ENCODE measurements at places on chromosomes 4 and X.

- DNase-seq: no peak
These were observed 481.8 kb downstream of the FGF13 start for GRCh38 chrX:138229718-138230117.

DNA sequence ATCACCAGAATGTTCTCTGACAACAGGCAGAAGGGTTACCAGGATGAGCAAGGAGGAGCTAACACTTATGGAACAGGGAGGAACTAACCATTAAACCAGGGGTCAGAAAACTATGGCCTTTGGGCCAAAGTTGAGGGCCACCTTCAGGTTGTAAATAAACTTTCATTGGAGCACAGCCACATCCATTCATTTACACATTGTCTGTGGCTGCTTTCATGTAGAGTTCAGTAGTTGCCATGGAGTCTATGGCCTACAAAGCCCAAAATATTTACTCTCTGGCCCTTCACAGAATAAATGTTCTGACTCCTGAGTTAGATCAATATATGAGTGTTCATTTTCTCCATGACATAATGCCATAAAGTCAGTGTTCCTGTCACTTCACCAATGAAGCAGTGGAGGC is 13.2 kb upstream of the HCCS start:
- no peak for DNase-seq

DNA sequence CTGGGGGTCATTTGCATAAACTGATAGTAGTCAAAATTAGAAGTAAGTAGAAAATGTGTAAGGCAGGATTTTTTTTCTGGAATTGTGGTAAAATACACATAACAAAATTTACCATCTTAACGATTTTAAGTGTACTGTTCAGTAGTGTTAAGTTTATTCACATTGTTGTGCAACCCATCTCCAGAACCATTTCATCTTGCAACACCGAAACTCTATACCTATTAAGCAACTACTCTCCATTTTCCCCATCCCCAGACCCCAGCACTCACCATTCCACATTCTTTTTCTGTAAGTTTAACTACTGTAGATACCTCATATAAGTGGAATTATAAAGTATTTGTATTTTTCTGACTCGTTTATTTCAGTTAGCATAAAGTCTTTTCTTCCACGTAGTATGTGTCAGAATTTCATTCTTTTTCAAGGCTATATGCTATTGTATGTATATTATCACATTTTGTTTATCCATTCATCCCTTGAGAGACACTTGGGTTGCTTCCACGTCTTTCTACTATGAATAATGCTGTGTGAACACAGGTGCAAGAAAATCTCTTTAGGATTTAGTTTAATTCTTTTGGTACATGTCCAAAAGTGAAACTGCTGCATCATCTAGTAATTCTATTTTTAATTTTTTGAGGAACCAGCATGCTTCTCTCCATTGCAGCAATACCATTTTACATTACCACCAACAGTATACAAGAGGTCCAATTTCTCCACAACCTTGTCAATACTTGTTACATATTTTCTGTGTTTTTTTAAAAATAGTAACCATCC is 39.1 kb upstream of the NSUN7 start:
- no peak for DNase-seq

- DNase-seq: no peak
These were observed 10.2 kb downstream of the BEND2 start for GRCh38 chrX:18210470-18210869.

GRCh38 chr4:143313521-143313920 is 23.2 kb upstream of the GAB1 start:
- no peak for DNase-seq

GRCh38 chr4:72567821-72568675 is 973 bp downstream of the ADAMTS3 start:
- peak; percentile 84 for DNase-seq

GRCh38 chr4:152278505-152279233 is 257.2 kb downstream of the FBXW7 start:
- no peak for DNase-seq

DNA sequence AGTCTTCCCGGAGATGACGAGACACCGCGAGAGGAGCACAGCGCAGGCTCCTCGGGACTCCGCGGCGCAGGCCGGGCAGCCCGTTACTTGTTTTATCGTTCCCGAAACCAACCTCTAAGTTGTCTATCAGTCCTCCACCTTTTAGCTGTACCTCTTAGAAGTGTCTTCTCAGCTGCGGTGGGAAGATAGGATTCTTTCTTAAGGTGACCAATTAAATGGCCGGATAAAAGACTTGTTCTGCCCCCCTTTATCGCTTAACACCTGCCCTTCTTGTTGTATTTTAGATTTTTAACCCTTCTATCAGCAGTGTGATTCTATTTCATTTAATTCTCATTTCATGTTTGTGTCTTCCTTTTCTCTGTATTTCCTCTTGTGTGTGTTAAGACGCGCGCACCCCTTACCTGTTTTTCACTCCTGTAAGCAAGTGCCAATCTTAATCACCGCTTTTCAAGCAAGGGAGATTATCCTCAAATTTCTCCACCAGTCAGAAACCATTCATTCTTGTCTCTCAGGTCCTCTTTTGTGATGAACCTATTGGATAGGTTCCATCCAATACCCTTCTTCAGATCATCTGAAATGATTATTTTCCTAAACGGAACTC is at the start of gene SLC9B2:
SLC9B2 (minus strand) TSS at position 15 of the 601 bp plus-strand sequence. CDS start 9,211 bp downstream, outside the sequence.
- no peak for DNase-seq

DNA sequence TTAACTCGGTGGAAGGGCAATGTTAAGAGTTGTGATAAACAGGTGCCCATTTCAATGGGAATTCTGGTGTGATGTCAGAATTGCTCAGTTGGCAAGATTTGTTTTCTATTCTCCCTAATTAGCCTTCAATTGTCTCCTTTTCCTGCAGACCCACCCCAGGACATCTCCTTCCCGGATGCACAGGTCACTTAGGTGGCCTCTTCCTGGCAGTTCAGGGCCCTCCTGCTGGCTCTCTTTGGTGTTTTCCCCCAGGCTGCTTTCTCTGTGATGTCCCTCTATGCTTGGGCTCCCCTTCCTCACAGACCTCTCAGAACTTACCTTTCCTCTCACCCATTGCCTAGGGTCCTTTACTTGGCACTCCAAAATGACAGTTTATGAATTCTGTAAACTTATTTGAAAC is 126.3 kb downstream of the GPAT3 start:
- no peak for DNase-seq

DNA sequence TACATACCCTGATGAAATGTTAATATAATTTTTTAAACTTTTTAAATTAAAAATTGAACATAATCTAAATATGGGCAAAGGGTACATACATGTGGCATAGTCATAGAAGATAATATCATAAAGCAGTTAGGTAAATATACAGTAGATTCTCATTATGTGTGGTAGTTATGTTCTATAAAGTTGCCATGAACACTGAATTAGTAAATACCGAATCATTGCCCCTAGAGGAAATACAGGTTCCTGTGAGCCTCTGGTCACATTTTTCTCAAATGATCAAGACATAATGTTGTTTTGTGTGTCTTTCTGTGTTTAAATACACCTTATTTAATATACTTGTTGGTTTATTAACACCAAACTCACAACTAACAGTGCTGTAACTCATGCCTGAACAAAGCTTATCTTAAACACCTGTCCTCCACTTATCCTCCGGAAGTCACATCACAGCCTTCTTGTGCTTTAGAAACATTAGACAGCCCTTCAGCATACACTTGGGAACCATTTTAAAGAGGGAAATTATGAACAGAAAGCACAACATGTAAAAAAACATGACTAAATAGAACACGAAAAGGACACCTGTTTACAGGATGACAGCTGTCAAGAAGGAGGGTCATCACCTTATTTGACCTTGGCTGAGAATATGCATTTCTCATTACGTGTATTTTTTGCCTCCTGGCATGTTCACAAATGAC is 169.4 kb upstream of the NAP1L5 start:
- DNase-seq: no peak

DNA sequence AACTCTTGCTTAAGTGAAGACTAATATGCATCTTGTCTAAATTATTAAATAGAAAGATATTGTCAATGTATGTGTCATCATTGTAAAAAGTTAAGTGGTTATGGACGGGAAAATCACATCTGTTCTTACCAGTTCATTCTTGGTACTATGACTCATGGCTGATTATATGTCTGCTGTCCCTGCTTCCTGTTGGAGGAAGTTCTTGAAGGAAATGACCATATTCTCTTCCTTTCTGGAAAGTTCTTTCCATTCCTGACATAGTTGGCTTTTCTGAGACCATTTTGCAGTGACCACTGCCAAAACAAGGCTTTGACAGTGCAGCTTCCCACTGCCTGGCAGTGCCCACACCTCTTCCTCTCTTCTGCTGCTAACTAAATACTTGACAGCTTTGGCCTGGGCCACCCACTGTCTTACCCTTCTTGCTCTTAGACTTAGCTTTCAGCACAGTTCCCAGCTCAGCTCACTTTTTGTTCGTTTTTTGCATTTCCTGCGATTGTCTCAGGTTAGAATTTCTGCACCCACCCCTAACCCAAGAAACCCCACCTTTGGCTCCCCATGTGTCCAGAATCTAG is 13.2 kb upstream of the CLDN24 start:
- peak; percentile 14 for DNase-seq

- DNase-seq: no peak
These were observed 123.6 kb downstream of the RBM47 start for GRCh38 chr4:40506066-40506465.

- DNase-seq: no peak
These were observed 39.2 kb upstream of the C4orf54 start for GRCh38 chr4:99696801-99697200.

DNA sequence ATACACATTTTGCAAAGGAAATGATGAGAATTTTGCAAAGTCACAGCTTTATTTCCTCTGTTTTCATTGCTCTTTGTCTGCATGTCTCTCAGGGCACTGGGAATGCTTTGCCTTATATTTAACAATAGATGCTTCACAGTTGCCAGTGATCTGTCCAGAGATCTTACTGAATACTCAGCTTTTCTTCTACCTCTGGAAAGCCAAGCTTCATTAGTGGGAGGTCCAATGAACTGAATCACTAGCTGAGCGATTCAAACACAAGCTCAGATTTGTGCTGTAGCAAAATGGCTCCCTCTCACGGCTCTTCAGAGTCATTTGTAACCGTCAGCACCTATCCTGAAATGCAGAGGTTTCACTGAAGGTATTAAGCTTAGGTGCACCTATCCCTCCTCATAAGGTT is 138.9 kb downstream of the DCLK2 start:
- no peak for DNase-seq

DNA sequence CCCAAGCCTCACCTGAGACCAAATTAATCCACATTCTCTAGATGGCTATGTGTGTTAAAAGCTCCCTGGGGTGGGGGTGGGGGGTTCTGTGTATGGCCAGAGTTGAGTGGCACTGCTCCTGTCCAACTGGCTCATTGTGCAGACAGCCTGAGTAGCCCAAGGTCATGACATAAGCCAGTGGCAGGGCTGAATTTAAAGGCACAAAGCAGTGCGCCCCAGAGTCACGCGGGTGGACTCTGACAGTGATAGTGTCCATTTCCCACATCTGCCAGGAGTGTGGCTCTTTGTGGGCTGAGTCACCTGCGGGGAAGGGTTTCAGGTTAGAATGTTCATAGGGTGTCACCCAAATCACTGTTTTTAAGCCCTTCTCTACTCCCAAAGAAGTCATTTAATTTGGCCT is 45.4 kb downstream of the SCD5 start:
- DNase-seq: no peak

DNA sequence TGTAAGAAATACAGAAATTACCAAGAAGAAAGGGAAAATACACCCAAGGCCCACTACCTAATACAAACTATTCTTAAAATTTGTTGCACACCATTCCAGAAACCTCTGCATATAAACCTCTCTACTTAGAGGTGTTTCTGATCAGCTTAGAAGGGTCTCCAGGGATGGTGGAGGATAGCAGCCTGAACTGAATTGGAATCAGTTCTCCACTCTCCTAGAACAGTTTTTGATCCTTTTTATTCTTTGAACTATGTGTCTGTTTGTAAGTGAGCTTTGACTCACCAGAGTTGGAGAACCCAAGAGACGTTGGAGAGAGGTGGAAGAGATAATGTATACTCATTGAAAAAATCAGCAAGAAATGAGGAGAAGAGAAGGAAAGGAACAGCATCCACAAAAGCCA is 96.6 kb upstream of the OTUD4 start:
- DNase-seq: no peak

GRCh38 chrX:11864171-11864570 is 106.1 kb downstream of the MSL3 start:
- no peak for DNase-seq

DNA sequence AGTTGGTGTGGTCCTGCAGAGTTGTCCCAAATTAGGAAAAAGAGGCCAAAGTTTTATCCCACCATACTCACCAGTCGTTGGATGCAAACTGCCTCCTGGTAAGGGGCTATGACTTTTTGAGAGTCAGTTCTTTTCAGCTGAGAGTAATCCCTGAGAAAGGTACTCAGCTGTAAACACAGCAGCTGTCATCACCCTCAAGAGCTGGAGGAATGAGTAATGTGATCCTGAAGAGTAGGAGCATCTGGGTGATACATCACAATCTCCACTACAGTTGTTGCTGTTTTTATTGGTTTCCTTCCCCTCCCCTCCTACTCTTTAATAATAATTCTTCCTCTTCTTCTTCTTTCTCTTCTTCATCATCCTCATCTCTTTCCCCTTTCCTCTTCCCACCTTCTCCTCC is 5.7 kb downstream of the MAGEE1 start:
- DNase-seq: no peak

DNA sequence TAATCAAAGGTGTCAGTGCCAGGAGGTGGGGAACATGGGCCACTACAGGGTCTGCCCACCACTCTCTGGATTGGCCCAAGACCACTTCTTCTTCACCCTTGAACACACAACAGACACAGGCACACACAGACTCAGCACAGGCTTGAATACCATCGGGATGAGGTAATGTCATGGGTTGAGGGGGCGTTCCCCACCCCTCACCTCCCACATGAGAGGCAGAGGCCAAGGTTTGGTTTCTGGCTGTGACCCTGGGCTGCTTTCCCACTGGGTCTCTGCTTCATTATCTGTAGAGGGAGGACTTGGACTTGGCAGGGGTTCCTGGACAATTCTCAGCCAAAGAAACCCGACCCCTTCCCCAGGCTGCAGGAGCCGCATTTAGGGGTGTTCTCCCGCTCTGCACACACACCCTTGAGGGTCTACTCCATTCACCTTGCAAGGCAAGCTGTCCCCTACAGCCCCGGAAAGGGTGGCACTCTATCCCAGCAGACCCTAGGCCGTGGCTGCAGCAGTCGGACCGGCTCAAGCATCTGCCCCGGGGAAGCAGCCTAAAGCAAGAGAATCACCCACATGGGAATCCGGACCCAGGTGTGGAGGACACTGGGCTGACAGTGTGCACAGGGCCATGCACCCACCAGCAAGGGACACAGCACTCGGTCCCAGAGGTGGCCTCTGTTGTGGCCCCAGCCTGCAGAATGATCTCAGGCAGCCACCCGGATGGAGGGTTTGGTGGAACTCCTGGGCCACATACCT is 62.4 kb downstream of the TRMT44 start:
- DNase-seq: peak; percentile 29

GRCh38 chrX:56382278-56382677 is 150.1 kb downstream of the KLF8 start:
- no peak for DNase-seq

- no peak for DNase-seq
These were observed 4.9 kb upstream of the CPZ start for GRCh38 chr4:8587469-8588195.

GRCh38 chr4:167183036-167183435 is 51.3 kb downstream of the SPOCK3 start:
- no peak for DNase-seq

Data from ecto neural progenitor cell (in vitro differentiated cells).